ENCODE measurements at places on chromosomes 7 and 10.
A peak's percentile ranks its signal among the peaks of the same experiment; 100 is the strongest.

- no peak for DNase-seq
Observed at GRCh38 chr10:26543567-26544306, 105.6 kb downstream of the APBB1IP start.

GRCh38 chr7:82389876-82390275, 53.7 kb downstream of the CACNA2D1 start:
- no peak for DNase-seq

DNA sequence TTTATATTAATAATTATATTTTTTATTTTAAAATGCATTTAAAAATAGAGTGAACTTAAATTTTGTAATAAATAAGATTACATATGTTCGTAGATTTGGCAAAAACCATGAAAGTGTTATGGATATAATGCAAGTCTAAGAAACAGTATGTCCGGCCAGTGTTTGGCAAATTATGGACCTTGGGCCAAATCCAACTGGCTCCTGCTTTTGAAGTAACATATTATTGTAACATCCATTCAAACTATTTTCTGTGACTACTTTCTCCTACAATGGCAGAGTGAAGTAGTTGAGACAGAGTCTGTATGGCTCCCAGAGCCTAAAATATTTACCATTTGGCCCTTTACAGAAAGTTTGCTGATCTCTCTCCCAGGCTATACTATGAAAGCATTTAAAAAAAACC, 38.9 kb downstream of the TMEM229A start:
- no peak for DNase-seq

GRCh38 chr7:123864966-123865365, 20.0 kb downstream of the HYAL4 start:
- no peak for DNase-seq

- DNase-seq, result peak; percentile 54
Observed at GRCh38 chr7:21967598-21968003, 21.9 kb upstream of the CDCA7L start.

GRCh38 chr10:15901889-15902288, 41.6 kb upstream of the MINDY3 start:
- no peak for DNase-seq

DNA sequence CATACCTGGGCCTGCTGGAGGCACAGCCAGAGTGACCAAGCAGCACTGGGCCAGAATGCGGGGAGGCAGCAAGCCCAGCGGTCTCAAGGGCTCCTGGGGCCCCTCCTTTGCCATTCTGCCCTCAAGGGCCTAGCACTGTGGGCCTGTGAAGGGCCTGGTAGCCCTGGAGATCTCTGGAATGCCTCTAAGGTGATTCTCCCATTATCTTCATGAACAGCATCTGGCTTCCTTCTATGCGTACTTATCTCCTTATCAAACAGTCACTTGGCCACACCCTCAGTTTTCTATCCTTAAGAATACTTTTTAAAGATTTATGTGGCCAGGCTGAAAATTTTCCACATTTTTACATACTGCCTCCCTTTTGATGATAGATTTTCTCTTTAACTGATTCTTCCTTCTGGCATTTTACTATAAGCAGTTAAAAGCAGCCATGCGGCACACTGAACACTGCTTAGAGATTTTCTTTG, 67.5 kb upstream of the CCNY start:
- no peak for DNase-seq

Data from fibroblast of skin of right quadriceps (primary cell).